ENCODE measurements at places on chromosomes 4 and X.

- no peak for DNase-seq
Measured at GRCh38 chr4:184587701-184588100, 61.5 kb downstream of the CASP3 start.

DNA sequence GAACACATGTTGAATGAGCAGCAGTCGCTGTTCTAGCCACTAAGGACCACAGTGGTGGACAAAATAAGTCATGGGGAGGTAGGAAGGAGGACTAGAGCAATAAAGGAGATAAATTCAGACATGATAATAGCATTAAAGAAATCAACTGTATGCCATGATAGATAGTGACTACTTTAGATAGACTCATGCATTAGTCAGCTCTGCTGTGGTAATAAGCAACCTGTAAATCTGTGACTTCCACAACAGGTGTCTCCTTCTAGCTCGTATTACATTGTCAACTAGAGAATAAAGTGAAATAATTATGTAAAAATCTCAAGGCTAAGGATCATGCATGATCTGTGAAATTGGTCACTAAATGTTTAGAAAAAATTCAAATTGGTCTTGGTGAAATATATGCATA is 77.9 kb downstream of the WWC2 start:
- DNase-seq, result no peak

GRCh38 chr4:121819216-121819965 is 4.3 kb downstream of the CCNA2 start:
- no peak for DNase-seq

DNA sequence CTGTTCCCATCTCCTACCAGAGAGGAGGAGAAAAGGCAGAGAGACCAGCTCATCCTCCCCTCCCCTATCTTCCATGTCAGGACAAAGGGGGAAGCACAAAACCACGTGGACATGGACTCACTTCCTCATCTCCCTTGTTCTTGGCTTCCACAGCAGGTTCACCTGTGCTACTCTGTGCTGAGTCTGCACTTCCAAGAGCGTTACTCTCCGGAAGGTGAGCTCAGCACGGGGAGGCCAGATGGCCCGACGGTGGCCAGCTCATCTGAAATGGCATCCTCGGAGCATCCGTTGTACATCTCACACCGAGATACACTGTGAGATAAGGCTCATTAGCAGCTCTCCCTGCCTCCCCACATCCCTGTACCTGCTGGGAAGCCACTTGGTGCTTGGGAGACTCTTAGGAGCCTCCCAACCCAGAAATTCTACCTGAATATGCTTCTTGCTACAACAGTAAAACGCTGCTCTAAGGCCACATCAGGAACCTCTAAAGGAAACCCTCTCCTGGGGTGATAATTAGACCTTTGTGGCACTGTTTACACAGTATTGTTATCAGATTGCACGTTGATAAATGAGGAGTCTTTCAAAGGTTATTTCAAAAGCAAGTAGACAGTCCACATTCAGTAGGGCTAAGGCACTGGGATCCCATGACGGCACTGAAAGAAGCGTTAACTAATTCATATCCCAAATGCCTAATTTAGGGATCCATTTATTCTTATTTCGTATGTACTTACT is 19.4 kb downstream of the LGI2 start:
- DNase-seq, result no peak

DNA sequence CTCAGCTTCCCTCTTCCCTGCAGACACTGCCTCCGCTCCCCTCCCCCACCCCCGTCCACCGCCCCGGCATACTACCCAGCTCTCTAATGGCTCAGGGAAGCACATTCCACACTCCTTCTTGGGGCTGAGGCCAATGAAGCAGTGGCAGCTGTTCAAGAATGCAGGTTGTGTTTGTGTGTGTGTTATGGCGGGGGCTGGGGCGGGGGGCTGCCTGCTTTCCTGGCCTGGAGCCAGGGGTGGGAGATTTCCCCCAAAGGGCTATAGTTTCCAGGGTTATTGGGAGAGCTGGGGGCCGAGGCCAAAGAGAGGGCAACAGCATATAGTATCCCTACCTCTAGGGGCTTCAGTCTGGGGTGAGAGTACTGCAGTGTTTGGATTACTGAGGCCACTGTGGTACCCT is 149.4 kb downstream of the EFNB1 start:
- no peak for DNase-seq

DNA sequence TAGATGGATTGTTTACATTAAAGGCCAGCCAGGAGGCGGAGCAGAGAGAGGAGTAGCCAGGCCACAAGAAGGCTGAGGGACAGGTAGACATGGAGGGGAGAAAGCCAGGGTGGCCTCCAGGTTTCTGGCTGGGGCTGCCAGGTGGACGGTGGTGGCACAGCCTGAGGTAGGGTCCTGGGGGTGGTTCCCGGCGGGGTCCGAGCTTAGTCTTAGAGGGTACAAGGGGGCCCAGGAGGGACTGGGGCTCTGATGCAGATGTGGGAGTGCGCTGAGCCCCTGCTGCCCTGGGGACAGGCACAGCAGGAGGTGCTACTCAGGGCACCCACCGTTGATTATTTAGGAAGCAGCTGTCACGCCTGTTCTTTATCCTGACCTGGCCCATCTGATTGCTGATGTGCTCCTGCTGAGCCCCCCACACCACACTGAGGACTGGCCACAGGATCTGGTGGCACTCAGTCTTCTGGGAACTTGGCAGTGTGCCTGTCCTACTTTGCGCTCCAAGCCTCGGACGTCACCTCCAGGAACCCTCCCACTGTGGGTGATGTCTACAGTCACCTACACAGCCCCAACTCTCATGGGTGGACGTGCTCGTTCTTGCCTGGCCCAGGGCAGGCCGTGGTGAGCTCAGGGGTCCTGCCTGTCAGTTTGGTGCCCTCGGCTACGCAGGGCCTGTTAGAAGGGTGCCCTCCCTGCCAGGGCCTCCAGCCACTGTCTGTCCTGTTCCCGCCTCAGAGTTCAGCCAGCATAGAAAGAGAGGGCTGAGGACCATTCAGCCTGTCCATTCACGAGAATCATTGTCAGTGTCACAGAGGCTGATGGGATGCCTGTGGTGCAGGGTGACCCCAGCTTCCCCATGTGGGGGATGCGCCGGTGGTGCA is 12.0 kb downstream of the WFS1 start:
- DNase-seq, result no peak

DNA sequence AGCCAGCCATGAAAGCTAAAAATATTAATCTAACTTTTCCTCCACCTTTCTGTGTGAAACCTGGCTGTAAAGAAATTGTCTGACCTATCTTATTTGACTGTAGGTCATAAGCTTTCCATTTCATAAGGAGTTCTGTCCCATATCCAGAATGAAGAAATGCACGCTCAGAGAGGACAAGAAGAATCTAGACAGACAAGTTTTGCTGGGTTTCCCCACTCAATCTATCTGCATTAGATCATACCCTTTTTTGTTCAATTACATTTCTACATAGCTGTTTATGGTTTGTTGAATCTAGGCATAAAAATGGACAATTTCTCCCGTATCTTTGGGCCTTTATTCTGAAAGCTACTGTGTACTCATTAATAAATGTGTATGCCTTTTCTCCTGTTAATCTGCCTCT is 1495.1 kb downstream of the C4orf33 start:
- no peak for DNase-seq

GRCh38 chrX:70301716-70302115 is 11.8 kb downstream of the KIF4A start:
- no peak for DNase-seq

DNA sequence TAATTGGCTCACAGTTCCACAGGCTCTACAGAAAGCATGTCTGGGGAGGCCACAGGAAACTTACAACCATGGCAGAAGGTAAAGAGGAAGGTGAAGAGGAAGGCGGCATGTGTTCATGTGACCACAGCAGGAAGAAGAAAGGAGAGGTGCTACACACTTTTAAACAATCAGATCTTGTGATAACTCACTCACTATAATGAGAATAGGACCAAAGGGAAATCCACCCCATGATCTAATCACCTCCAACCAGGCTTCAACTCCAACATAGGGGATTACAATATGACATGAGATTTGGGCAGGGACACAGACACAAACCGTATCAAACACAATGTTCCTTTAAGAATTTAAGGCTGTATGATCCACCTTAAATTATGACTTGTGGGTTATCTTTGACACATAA is 10.5 kb upstream of the PGM2 start:
- no peak for DNase-seq

GRCh38 chr4:38605753-38606586 is 58.0 kb upstream of the KLF3 start:
- DNase-seq, result no peak

DNA sequence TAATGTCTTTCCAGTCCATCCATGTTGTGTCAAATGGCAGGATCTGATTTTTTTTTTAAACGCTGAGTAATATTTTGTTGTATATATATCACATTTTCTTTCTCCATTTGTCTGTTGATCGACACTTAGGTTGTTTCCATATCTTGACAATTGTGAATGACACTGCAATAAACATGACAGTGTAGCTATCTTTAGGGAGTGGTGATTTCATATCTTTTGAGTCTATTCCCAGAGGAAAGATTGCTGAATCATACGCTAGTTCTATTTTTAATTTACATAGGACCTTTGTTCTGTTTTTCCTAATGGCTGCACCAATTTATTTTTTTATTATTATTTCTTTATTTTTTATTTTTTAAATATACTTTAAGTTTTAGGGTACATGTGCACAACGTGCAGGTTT is 470.7 kb downstream of the CCSER1 start:
- DNase-seq, result no peak

DNA sequence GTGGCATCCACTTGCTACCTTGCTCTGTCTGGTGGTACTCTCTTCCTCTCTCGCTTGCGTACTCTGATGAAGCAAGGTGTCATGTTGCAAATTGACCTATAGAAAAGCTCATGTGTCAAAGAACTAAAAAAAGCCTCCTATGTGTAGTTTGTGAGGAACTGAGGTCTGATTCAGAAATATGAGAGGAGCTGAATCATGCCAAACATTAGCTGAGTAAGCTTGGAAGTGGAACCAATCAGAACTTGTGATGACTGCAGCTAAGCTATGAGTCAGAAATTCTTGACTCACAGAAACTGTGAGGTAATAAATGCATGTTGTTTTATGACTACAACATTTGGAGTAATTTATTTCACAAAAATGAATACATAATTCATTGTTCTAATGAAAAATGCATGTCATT is 2138.8 kb downstream of the PCDH7 start:
- no peak for DNase-seq

- DNase-seq, result no peak
Measured at GRCh38 chr4:86895692-86896488, 3.7 kb upstream of the C4orf36 start.

DNA sequence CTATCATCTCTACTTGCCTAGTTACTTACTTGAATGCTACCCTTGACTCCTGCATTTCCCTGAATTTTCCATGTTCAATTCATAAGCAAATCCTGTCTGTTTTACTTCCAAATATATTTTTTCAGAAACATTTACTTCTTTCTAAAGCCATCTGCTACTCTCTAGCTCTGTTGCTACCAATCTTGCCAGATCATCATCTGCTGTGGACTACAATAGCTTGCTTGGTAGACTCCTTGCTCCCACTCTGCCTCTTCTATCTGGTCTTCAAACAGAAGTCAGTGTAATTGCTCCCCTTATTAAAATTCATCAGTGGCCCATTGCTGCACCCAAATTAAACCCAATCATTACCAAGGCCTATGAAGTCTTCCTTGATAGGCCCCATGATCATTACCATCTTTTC is 151.6 kb upstream of the HPGD start:
- DNase-seq, result no peak

DNA sequence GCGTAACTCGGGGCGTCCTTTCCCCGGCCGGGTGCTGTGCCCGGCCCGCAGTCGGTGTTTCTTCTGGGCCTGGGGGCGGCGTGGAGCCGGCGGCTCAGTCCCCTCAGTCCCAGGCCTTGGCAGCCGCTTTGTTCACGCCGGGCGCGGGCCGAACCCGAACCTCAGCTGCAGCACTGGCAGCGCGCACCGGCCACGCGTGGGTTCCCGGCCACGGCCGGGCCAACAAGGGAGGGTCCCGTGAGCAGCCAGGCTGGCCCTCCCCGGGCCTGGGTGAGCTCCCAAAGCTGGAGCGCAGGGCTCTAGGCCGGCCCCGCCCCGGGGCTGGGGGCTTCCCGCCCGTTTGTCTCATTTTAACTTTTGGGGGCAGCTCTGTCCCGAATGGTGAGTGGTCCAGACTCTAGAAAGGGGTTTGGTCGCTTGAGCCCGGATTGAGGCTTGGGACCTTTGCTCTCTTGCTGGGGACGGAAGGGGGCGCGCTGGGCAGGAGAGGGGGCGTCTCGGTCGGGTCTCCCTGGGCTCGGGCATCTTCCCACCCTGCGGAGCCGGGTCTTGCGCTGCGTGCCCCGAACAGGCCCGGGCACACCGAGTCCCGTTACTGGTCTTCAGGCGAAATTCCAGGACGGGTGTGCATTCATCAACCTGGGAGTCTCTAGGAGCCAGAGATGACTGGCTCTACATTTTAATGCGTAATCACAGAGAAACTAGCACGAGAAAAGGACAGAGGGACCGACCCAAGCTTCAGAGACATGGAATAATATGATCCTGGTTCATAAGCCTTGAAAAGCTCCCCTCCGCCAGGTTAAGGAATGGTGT is 177.1 kb downstream of the CBR4 start:
- no peak for DNase-seq

GRCh38 chrX:145190801-145191389 is 56.4 kb upstream of the SPANXN1 start:
- no peak for DNase-seq

- DNase-seq, result no peak
Measured at GRCh38 chr4:102120846-102121245, 224.4 kb downstream of the SLC39A8 start.

DNA sequence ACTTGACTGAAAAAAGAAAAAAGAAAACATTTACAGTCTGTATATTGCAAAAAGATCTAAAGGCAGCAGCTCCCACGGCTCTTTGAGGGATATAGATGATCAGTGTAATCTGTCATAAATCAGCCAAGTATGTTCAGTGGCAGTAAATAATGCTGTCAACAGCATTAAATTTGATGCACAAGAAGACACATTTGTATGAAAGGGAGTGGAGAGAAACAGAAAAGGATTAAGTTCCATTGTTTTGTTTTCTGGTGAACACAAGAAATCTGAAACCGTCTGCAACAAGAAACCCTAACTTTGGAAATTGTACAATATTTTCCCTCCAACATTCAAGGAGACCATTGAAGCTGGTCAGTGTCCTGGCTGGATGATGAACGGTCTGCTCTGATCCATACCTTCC is 27.6 kb upstream of the C1QTNF7 start:
- DNase-seq, result no peak

DNA sequence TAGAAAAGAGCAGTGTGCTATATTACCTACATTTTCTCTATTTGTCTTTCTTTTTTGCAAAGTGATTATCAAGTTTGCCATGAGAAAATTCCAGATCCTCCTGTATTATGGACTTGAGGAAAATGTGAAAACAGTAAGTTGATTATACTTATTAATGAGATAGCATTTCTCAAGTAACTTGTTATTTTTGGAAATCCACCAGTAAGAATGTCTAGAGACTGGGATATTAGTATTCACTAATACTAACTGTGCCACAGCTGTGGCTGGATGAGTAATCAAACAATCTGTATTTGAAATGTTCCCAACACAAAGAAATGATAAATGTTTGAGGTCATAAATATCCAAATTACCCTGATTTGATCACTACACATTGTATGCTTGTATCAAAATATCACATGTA is 147.0 kb upstream of the CTSO start:
- DNase-seq, result no peak

- no peak for DNase-seq
Measured at GRCh38 chr4:170248029-170248428, 158.3 kb upstream of the AADAT start.

GRCh38 chr4:122749704-122750454 is 17.4 kb downstream of the BBS12 start:
- no peak for DNase-seq

Measured in stimulated activated CD8-positive, alpha-beta memory T cell treated with anti-CD3 and anti-CD28 coated beads, Interleukin-4, amount 100 ng/mL, for 1 hour (primary cell).